ENCODE measurements at places on chromosomes 2 and 18.

GRCh38 chr2:26344581-26345282 is 1.2 kb upstream of the SELENOI start:
- peak overlapping the region; percentile 95 for H3K4me3 ChIP-seq
- DNase-seq = no peak
- peaks cover 39% of the 10 kb centered on the region for H3K4me1 ChIP-seq

DNA sequence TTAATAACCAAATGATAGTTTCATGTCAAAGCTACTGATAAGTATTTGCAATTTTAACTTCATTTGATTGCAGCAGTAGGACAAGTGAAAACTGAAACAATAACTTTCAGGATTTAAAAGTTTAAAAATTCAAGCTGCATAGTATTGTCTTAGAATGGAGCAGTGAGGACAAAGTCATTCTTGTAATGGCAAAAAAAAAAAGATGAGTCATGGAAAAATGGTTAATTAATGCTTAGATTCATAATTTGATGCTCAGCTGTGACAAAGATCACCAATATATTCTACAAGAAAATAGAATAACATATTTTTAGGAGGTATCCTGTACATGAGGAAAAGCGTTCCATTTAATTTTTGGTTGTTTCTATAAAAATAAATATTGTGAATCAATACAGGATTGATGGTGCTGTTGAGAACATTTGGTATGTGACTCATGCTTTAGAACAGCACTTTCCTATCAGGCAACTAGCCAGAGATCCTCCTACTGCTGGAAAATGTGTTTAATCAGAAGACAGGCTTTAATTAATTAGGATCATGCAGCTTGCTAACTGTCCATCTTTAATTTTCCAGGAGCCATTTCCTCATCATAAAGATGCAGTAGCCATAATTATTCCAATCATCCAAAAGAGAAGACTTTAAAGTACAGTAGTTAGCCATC is 239.0 kb upstream of the MMADHC start:
- no peaks in the 10 kb centered on the region for H3K36me3 ChIP-seq
- DNase-seq = no peak
- H3K27me3 ChIP-seq = no peaks in the 10 kb centered on the region
- peaks cover 5% of the 10 kb centered on the region for H3K4me1 ChIP-seq
- H3K27ac ChIP-seq = no peak overlapping the region

DNA sequence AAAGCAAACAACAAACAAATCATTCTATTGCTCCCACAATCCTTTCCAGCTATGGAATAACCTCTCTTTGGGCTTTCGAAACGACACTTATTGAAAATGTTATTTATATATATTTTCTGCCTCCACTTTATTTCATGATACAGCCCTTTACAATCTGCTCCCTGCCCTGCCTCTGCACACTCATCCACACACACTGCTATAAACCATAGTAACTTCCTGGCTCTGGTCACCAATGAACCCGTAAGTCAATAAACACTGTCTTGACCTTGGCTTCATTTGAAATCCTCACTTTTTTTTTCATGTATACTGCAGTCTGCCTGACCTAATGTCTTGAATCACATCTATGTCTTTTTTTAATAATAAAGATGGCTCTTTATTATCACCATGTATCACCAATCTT is 161.5 kb downstream of the SLC39A10 start:
- no peaks in the 10 kb centered on the region for H3K27me3 ChIP-seq
- DNase-seq = no peak
- H3K4me1 ChIP-seq = no peaks in the 10 kb centered on the region

- H3K27me3 ChIP-seq = no peaks in the 10 kb centered on the region
- no peak overlapping the region for H3K4me3 ChIP-seq
- peaks cover 2% of the 10 kb centered on the region for H3K36me3 ChIP-seq
These were observed 111.8 kb downstream of the UGGT1 start for GRCh38 chr2:128202791-128203190.

GRCh38 chr18:60163622-60164021 is 209.0 kb downstream of the MC4R start:
- no peak for DNase-seq
- H3K4me3 ChIP-seq = no peak overlapping the region
- H3K36me3 ChIP-seq = no peaks in the 10 kb centered on the region
- H3K27me3 ChIP-seq = no peaks in the 10 kb centered on the region
